ENCODE measurements at places on chromosomes 5 and 9.

DNA sequence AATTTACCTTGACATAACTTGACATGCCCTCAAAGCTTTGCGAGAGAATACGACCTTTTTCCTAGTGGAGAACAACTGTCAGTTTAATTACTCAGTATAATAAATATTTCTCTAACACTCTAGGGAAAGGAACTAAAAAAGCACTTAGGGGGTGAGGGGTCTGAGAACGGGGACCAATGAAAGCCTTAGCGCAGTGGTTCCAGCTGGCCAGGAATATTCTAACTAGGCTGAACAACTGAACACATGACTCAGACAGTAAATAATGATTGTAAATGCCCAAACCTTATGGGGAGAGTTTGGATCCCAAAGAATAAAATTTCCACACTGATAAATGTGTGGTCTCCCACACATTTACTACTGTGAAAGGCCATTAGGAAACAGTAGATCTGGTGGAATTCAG, 14.9 kb downstream of the MYO10 start:
- no peak for DNase-seq

GRCh38 chr5:124773315-124774311, 27.2 kb upstream of the ZNF608 start:
- peak; percentile 21 for DNase-seq

- no peak for DNase-seq
Measured at GRCh38 chr5:79480991-79481390, 32.9 kb downstream of the HOMER1 start.

DNA sequence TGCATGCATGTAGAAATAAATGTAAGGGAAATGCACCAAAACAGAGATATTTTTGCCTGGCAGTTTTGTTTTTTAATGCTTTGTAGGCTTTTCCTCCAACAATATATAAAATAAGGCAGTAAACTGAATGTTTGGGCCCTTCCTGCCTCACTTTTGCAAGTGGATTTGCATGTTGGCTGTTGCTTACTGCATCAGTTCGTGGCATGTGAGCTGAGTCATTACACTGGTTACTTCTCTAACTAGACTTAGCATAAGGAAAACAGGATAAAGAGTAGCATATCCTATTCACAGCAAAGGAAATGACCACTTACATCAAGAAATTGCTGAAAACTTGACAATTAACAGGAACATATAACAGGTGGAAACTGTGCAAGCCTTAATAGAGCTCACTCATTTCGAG, 113.4 kb downstream of the TLE1 start:
- DNase-seq: no peak

- DNase-seq: no peak
Measured at GRCh38 chr5:38023371-38023770, 183.5 kb upstream of the GDNF start.

- no peak for DNase-seq
Measured at GRCh38 chr5:13186177-13186576, 758.3 kb downstream of the DNAH5 start.

- DNase-seq: no peak
Measured at GRCh38 chr5:154325566-154325965, 120.2 kb upstream of the SAP30L start.

DNA sequence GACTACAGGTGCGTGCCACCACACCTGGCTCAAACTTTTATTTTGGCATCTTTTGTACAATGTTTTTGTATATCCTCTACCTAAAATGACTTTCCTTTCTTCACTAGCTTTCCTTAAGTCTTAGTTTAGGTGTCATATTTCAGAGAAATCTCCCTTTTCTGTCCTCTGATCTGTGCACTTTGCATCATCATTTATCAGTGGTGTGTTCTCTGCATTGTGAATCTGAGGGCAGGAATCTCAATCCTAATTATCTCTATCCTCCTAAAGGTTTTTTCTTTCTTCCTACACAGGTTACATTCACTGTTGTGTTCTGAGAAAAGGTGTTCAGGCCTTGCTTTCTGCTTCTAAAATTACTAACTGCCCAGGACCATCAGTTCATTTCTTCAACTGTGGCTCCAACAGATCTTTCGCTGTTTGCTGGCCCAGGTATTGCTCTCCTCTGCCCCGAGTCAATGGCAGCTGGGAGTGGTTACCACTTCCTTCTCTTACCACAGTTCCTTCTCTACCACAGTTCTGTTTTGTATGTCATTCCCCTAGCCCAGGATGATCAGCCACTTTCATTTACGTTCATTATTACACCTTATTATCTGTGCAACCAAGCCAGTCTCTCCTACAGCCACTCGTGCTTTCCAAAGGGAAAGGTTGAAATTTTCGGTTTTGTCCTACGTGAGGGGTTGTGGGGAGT, 14.0 kb downstream of the TGFBR1 start:
- no peak for DNase-seq

DNA sequence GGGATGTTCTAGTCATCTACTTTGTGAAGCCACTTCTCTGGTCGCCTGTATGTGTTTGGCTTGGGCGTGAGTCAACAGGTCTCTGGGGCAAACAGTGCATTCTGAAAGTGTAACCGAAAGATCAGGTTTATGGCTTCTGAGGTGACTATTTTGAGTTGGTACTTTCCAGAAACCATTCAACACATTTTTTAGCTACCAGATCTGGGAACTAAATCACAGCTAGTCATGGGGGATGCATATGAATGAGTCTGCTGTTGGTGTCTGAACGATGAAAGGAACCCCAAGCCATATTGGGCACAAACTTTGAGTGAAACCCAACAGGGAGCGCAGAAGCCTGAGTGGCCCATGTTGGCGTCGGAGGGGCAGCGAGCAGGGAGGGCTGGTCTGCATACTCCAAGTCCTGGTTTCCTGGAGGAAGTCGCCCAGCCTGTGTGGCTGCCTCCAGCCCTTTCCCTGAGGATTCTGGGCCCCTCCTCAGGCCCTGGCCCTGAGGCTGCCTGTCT, 35.3 kb downstream of the UBE2QL1 start:
- no peak for DNase-seq

DNA sequence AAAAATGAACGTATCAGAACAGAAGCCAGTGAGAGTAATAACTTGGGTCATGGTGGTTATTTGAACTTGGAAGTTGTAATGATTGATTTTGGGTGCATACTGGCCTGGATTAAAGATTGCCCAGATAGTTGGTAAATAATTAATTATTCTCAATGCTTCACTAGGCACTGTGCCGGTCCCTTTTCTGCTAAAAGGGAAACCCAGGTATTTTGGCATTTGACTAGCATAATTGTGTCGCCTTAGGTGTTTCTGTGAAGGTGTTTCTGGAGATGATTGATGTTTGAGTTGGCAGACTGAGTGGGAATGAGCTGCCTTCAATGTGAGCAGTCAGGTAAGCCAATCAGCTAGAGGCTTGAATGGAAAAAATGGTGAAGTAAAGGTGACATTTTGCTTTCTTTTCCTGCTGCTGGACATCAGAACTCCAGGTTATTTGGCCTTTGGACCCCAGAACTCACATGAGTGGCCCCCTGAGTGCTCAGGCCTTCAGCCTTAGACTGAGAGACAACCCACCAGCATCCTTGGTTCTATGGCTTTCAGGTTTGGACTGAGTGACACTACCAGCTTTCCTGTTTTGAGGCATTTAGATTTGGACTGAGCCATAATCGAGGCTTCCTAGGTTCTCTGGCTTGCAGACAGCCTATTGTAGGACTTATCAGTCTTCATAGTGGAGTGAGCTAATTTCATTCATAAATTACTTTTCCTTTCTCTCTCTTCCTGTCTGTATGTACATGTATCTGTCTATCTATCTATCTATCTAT, 120.7 kb upstream of the PAPPA start:
- DNase-seq: no peak

- peak; percentile 19 for DNase-seq
Measured at GRCh38 chr9:133115604-133116345, 5.3 kb downstream of the RALGDS start.

GRCh38 chr9:33843312-33843961, 26.5 kb downstream of the UBE2R2 start:
- no peak for DNase-seq

DNA sequence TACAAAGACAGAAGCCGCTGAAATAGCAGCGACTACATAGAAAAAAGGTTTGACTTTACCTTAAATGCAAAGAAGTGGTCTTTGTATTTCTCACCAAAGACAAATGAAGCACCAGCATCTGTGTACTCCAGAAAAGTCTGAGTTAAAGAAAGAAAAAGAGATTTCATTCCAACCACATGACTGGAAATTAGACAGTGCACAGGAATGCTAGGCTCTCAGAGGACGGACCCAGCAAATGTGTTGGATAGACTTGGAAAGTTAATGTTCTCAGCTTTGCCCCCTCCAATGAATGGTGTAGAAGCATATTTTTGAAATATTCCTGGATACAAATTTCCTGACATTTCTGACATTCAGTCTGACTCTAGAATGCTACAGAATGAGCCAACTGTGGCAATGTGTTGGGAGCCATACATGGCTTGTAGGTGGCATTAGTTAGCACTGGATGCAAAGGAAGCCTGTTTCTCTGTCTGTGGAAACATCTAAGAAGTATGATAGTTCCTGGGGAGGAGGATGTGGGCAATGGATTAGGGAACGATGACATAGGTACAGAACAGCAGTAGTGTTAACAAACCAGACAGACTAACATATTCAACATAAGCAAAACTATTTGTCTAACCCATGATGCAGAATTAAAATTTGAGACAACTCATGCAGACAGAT, 43.3 kb downstream of the SLC28A3 start:
- no peak for DNase-seq

GRCh38 chr9:136729144-136729543, 13.6 kb downstream of the LCN10 start:
- DNase-seq: no peak

- no peak for DNase-seq
Measured at GRCh38 chr9:20582150-20582549, 40.1 kb downstream of the MLLT3 start.

GRCh38 chr5:168875832-168876231, 296.7 kb upstream of the PANK3 start:
- no peak for DNase-seq

DNA sequence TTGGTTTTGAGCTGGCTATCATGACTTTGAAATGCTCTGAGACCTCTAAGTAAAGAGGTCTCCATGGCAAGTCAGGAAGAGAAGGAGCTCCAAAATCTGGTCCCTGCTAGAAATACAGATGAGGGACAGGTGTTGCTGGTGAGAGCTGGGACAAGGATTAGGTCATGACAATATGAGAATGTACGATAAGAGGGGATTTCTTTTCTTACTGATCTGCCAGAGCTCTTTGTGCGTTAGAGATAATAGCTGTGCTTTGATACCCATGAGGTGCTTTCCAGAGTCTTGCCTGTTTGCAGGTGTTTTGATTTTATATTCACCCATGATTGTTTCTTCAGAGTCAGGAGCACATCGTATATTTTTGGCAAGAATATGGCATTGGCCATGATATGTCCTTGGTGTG, 56.5 kb downstream of the ANKRD33B start:
- no peak for DNase-seq

- peak; percentile 76 for DNase-seq
Measured at GRCh38 chr9:92097997-92098482, 17.2 kb downstream of the SPTLC1 start.

DNA sequence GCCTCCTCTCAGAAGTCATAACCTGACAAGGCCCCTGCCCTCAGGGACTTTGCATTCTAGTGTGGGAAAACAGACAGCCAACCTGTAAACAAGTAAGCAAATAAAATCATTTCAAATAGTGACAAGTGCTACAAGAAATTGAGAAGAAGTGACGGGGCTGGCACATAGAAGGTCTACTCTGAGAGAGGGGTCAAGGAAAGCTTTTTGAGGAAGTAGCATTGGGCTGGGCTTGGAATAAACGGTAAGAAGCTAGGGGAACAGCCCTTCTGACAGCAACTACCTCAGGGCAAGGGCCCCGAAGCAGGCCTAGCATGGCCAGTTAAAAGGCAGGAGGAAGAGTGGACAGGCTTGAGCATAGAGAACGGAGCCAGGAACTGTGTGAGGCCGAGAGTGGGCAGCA, 4.8 kb upstream of the SLC2A8 start:
- DNase-seq: no peak

DNA sequence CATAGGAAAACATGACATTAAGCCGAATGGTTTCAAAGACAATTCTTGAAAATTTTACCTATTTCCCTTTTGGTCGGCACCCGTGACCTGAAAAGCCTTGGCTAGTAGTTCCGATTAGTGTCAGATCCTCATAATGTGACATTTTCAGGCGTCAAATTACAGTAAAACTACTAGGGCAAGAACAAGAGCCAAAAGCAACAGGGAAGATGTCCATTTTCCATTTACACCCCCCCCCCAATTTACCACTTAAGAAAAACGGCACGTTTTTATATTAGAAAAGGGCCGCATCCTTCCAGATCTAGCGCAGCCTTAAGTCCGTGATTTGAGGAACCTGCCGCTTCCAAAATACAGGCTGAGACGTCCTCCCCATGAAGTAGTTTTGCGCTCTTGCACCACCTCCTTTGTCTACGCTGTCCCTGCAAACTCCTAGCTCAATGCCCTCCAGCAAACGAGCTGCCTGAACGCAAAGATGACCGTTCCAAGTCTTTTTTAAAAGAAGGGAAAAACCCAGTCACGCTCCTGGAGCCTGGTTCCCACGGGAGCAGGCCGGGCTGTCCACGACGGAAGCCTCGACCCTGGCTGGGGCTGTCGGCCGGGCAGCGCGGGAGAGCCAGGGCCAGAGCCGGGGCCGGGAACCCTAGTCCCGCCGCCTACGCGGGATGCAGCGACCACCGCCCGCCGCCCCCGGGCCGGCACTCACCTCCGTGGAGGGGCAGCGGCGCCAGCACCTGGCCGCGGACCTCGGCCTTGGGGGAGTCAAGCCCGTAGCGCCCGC, 616 bp downstream of the RNF130 start:
- peak; percentile 68 for DNase-seq

- DNase-seq: no peak
Measured at GRCh38 chr5:144336191-144336961, 165.7 kb downstream of the KCTD16 start.

DNA sequence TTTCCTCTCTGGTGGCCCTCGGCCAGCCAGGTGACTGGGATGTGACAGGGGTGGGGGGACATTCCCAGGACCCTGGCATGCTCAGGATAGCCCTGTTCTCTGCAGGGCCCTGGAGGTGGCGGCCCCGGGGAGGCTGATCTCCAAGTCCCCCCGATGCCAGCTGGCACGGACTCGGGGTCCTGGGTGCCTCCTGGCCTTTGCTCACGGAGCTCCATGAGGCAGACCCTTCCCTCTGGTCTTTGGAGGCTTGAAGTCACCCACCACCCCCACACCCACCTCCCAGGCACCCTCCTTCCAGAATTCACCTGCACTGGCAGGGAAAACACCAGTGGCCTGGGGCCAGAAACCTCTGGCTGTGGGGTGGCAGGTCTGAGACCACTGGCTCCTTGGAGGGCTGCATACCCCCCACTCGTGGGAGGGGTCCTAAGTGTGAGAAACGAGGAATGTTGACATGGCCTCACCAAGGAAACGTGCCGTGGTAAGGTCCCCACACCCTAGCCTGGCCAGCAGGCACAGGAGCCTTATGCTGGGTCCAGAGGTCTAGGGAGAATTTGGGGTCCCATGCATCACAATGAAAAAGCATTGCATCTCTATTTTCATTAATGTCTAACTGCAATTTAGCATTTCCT, 130.8 kb upstream of the FAM120A start:
- no peak for DNase-seq

- peak; percentile 21 for DNase-seq
Measured at GRCh38 chr9:133981958-133982681, 10.0 kb downstream of the VAV2 start.

DNA sequence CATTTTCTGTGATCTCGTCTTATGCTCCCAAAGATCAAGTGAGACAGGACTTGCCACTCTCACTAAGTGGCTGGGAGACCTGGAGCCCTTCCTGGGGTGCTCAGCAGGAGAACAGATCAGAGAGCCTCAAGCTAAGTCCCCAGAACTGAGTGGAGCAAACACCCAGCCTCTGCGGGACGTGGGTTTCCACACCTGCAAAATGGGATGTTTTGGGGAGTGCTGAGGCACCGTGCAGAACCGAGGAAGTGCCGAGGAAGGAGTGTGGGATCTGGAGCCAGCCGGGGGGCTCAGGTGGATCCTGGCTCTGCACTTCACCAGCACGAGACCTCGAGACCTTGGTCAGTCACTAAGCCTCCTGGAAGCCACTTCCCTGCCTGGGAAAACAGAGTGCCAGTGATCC, 166.0 kb downstream of the DAB2IP start:
- DNase-seq: no peak

Measured in right hindlimb (tissue), 1 donor.